HuH-7.5 (cell line): ENCODE measurements at places on chromosomes 16 and 17.
A peak's percentile ranks its signal among the peaks of the same experiment; 100 is the strongest.

DNA sequence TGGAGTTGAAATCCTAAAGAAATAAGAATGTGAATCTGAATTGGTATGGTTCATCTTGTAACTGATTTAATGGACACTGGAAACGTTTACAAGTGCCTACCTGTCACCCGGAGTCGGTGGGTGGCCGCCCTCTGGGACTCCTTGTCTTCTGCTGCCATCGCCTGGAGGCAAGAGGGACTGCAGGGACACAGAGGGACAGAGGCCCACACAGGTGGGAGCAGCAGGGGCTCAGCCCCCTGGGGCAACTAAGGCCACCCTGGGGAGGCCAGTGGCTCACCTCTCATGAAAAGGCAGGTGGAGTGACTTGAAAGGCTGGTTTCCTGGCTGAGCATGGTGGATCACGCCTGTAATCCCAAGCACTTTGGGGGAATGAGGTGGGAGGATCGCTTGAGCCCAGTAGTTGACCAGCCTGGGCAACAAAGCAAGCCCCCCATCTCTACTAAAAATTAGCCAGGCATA is 23.2 kb downstream of the TMEM92 start:
- peak; percentile 58 for DNase-seq

DNA sequence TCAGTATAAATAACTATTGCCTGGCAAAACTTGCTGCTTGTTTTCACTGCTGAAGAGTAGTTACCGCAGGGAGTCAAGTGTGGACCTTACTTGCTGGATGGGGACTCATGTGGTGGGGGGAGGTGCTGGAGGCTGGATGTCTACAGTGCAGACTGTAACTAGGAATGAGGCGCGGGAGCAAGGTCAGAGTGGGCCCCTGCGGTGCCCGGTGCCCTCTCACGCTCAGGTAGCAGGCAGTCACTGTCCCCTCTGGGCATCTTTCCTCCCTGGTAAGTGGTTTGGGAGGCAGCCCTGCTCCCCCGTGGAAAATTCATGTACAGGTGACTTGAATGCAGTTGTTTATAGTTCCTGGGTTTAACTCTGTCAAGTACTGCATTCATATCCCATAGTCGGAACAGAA is 4.6 kb downstream of the EMC8 start:
- no peak for DNase-seq

- no peak for DNase-seq
These were observed 4.0 kb upstream of the MEAK7 start for GRCh38 chr16:84508502-84508901.

GRCh38 chr16:27245276-27246172 is 23.0 kb downstream of the NSMCE1 start:
- DNase-seq: no peak

- no peak for DNase-seq
These were observed 5.5 kb downstream of the CCDC42 start for GRCh38 chr17:8739097-8739496.

DNA sequence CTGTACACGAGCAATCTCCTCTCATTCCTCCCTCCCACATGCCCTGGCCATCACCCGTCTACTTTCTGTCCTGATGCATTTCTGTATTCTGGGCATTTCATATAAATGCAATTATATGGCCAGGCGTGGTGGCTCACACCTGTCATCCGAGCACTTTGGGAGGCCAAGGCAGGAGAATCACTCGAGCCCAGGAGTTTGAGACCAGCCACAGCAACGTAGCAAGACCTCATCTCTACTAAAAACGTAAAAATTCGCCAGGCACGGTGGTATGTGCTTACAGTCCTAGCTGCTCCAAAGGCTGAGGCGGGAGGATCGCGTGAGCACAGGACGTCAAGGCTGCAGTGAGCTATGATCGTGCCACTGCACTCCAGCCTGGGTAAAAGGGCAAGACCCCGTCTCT is 4.8 kb downstream of the MEAK7 start:
- no peak for DNase-seq

GRCh38 chr17:74521701-74522201 is 9.5 kb downstream of the CD300LB start:
- DNase-seq: no peak

DNA sequence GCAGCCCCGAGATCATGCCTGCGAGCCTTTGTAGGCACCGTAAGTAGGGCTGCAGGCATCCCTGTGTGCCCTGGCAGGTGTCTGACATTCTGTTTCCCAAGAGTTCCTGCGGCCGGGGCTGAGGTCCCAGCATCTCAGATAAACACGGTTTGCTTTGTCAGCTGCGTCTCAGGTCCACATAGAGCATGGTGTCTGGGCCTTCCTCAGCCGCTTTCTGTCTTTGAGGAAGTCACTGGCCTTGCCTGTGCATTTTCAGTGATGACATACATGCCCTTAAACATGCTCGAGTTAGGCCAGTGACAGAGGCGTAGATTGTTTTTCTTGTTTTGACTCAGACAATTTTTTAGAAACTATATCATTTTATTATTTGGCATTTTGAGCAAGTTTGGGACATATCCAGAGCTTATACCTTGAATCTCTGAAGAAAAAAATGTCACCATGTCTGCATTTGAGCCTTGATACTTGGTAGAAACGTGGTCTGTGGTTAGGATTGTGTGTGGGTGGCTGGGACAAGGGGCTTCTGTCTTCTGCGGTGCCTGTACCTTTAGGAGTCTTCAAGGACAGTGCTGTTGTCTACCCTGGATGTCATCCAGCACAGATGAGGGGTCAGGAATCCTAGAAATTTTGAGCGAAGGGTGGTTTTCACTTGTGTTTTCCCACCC is 105.8 kb downstream of the SNX29 start:
- DNase-seq: no peak

DNA sequence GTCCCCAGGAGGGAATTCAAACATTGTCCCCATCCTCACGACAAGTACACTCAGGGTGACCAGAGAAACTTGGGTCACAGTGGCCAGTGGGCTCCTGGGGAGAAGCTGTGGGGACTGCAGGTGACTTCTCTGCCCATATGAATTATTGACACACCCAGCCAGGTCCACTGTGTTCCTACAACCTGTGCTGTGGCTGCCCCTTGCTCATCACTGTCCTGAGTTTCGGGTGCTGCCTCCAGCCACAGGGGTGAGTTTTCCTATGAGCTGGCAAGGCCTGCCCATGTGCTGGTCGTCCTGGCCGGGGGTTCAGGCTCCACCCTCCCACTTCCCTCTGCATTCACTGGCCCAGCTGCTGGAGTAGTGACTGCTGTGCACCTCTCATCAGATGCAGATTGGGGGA is 59.0 kb upstream of the RBFOX3 start:
- DNase-seq: no peak

DNA sequence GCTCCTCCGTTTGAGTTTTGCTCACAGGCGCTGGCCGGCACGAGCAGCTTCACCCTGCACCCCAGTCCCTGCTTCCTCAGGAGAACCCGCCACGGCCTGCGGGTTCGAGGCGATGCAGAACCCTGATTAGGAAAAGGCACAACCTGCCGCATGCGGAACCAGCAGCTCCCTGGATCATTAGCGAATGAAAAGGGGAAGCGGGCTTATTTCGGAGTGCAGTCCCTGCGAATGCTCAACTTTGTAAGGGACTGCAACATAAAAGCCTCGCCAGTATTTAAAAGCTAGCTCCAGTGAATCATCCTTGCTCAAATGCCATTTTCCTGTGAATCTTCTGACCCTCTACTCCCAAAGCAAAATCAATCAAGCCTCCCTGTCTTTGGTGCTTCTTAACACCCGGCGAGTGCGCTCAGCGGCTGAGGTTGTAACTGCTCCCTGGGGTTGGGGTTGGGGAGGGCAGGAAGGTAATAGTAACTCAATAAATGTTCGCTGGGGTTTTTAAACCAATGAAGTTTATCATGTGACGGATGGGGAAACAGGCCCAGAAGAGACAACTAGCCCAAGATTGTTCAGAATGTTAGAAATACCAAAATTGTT is 678 bp upstream of the AKAP10 start:
- DNase-seq: no peak

GRCh38 chr16:89949121-89949742 is 677 bp downstream of the DEF8 start:
- DNase-seq: no peak

GRCh38 chr17:19239544-19239943 is 2.4 kb downstream of the EPN2 start:
- DNase-seq: no peak

DNA sequence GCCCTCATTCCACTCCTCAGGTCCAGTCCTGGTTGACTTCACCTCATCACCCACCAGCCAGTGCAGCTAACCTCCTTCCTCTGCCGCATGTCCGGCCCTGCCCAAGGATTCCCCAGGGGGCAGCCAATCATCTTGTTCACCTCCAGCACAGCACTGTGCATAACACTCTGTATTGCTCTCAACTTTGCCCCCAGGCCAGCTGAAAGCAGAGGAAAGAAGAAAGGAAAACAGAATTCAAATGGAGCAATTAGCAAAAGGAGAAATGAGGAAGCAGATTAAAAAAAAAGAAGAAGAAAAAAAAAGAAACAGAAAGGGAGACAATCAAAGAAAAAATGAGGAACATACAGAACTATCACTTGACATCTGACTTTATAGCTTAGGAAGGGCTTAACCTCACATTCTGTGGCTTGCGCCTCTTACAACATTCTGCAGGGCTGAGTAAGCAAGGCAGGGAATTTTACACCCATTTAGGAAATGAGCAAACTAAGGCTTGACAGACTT is 26.1 kb downstream of the GAS7 start:
- DNase-seq: no peak

GRCh38 chr17:82838386-82839063 is 1.3 kb downstream of the ZNF750 start:
- peak; percentile 75 for DNase-seq

- no peak for DNase-seq
These were observed 21.0 kb upstream of the G6PC1 start for GRCh38 chr17:42879596-42879985.

DNA sequence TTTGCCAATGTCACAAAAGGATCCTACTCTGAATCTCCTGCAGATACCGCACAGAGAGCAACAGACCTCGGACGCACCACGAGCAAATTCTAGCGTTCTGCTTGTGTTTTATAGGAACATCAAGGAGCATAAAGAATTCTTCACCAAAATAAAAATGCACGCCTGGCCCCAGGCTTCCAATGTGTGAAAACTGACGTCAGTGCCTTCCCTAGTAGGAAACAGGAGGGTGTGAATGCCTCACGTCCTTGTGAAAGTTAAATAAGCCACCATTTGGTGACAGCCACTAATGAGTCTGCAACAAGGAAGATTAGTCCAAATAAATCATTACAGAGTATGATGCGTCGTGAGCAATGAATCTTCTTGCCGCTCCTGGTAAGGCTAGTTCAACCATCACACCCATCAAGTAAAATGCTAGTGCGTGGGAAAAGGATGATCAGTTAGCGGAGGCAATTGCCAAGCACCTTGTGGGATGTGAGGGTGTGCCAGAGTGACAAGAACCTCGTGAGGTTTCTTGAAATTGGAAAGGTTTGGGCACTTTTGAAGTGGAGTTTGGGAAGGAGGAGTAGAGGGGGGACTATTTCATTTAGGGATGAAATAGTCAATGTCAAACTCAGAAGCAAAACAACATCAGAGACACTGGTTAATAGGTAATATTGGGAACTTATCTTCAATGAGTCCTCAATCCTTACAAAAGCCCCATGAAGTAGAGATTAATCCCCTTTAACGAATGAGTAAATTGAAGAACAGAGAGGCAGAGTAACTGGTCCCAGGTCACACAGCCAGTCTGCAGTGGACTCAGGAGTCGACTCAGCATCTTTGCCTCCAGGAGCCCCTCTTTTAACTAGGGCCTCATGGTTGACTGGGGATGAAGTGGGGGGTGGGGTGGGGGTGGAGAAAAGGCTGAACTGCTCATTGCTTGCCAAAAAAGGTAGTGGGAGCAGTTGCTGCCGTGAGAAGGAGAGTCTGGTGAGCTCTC is 238.8 kb downstream of the SLC39A11 start:
- no peak for DNase-seq

GRCh38 chr17:65055708-65056638 is 567 bp downstream of the GNA13 start:
- peak; percentile 44 for DNase-seq

DNA sequence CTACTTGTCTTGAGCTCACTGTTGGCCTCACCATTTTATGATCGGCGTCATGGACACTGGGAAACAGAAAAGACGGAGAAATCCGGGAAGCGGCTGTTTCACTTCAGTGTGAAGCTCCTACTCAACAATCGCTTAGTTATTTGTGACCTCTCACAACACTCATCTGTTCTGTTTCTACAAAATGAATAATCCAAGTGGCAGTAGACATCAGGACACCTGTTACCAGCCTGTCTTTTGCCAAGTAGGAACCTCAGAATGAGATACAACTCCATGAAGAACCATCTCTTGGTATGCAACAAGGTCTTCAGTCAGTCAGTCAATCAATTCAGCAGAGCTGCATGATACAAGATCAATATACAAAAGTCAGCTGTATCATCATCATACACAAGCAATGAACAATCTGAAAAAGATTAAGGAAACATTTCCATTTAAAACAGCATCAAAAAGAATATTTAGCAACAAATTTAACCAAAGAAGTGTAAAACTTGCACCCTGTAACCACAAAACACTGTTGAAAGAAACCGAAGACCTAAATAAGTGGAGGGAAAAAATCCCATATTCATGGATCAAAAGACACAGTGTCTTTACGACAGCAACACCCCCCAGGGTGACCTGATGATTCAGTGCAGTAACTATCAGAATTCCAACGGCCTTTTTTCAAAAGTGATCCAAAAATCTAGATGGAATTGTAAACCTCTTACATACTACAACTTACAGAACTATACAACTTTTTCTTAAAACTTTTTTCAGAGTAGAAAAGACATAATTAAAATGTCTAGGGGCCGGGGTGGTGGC is 63.4 kb downstream of the ANKRD11 start:
- no peak for DNase-seq

- no peak for DNase-seq
These were observed 25.4 kb upstream of the GUCY2D start for GRCh38 chr17:7977039-7977438.

GRCh38 chr17:45906237-45906636 is 11.9 kb downstream of the MAPT start:
- DNase-seq: no peak

- no peak for DNase-seq
These were observed 13.0 kb upstream of the SALL1 start for GRCh38 chr16:51163894-51164566.

GRCh38 chr17:77590951-77591735 is 367.4 kb upstream of the TNRC6C start:
- no peak for DNase-seq

GRCh38 chr17:38908676-38909181 is 16.7 kb upstream of the LASP1NB start:
- no peak for DNase-seq

DNA sequence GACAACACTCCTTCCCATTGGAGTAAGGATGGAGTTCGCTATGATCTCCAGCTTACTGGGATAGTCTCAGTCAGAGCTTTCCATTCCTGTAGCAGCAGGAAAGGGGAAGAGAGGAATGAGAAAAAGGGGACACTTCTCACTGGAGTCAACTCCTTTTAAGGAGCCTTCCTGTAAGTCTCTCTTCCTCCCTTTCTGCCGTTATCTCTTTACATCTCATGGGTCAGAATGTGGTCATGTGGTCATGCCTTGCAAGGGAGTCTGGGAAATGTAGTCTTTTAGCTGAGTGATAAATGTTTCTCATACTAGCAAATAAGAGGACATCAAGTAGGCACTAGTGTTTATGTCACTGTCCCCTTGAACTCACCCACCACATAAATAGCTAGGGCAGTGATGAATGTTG is 227.3 kb downstream of the HAPSTR1 start:
- DNase-seq: no peak

GRCh38 chr16:29307598-29308507 is 98.7 kb downstream of the NPIPB11 start:
- no peak for DNase-seq
